ENCODE measurements at places on chromosomes 4 and X.

DNA sequence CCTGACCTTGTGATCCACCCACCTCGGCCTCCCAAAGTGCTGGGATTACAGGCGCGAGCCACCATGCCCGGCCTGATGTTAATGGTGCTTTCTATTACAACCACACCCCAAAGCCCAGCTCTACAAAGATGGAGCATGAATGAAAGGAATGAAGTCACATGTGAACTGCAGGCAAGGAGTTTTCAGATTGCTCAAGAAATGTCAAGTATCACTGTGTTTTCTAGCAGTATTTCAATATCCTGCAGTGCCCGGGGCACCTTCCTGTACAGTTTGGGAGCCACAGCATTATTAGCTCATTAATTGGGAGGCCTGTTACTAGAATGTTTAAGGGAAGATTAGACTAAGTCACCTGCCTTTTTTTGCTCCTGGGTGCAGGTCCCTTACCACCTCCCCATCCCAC lies 40.1 kb downstream of the PRIMPOL start:
- DNase-seq: no peak

GRCh38 chrX:20015945-20016615 lies 25.2 kb upstream of the BCLAF3 start:
- no peak for DNase-seq

DNA sequence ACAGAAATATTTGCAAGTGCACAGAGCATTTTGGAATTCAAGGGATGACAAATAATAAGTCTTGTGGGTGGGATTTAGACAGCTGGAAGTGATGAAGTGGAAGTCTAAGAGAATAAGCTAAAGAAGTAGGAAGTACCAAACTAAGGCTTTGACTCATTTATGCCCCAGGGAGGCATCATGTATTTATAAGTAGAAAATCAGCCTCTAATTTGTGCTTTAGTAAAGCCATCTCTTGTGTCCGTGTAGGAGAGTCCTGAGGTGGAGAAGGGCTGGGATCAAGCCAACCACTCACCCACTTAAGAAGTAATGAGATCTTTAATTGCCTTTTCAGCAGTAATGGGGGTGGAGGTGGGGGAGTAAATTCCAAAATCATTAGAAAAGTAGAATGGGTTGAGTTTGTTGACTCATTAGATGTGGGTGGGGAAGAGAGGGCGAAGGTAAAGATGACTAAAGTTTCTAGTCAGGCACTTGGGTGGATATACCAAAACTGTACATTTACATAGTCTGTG lies 356.7 kb downstream of the STIM2 start:
- no peak for DNase-seq

DNA sequence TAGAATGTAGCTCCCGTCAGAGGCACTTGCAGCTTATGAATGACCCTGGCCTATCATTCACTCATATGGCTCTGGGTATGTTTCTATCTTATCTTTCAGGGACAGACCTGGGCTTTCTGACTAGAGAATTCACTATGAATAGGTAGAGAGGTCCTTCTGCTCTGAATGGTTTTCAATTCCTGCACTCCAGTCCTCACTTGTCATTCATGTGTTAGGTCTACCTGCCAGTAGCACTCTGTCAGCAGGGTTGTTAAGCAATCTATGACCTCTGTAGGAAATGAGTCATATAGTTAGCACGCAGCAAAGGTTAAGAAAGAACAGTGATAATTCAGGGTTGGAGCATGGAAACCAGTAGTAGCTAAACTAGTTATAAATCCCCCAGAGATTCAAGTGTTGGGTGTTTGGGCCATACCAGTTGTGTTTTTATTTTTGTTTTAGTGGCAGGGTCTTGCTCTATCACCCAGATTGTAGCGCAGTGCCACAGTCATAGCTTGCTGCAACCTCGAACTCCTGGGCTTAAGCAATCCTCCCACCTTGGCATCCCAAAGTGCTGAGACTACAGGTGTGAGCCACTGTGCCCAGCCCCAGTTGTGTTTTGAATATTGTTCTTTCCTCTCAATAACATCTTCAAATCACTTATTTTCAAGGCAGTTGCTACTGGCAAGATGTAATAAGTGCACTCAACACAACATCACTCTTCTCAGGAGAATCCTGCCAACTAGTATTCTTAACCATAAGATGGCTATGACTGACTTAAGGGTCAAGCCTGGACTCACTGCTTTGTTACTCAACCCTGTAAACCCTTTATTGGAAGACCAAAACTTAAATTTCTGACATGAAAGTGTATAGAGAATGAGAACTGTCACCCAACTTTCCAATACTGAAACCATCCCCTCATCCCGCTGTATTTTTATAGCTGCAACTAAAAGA lies 25.1 kb downstream of the ARL13A start:
- DNase-seq: no peak

DNA sequence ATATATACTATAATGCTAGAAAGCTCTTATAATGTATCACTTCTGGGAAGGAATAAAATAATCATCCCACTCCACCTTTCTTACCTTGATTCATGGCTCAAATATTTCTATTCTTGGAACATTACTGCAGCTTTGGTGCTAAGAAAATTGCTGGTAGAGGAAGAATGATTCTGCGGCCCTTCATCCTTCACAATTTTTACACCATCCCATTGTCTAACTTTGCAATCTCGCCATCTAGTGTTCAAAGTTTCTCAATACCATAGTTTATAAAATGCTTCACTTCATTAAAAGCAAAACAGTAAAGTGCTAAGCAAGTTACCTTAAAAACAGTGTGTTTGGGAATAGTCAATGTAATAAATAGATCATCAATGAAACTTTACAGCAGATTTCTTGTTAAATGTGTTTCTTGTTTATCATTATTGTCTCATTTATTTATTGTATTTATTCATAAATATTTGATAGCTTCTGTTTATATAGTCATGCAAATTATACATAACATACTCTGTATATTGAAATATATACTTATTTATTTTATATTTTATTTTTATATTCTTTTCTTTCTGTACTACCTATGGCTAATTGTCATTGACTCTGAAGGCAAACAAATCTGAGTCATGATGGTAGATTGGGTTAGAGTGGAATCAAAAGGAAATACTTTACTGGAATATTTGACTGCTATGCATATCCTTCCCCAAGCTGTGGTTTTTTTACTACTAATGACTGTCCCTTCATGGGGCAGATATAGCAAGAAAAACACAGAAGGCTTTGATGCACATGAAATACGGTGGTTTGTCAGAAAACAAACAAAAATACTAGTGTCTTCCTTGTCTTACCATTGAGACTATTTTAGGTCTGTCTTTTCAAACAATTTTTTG lies 390.7 kb downstream of the MAPK10 start:
- no peak for DNase-seq

DNA sequence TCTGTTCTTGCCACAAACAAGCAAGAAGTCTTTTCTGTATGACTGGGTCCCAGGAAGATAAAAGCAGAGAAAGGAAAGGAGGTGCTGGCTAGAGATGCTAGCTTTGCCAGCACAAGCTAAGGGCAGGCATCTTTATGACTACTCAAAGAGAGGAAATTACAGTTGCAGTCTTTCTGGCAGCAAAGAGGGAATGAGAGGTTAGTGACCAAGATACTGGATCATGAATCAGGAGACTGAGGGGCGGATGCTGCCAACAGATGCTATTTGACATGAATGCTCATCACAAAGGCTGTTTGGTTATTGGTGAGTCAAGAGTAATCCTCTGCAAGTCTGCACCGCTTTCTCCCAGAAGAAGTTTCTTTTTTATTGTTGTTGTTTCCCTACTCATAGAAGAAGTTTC lies 5.5 kb upstream of the XIAP start:
- DNase-seq: no peak

GRCh38 chr4:80386281-80386886 lies 50.9 kb downstream of the CFAP299 start:
- DNase-seq: no peak

DNA sequence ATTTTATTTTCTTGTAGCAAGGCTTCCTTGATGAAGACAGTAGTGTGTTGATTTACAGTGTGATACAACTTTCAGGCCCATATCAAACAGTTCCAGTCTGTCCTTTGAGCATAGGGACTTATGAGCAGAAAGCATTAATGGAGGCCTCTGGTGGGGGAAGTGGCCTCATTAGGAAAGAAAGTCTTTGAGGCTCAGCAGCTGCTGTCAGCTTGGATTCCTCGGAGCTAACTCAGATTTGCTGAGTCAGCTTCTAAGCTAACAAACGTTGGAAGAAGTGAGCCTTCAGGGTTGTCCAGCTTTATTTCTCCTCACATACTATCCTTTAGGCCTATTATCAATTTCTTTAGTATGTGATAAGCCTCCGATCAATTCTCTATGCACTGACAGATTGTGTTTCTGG lies 15.8 kb upstream of the SFRP2 start:
- no peak for DNase-seq

Data from stimulated activated CD8-positive, alpha-beta memory T cell treated with anti-CD3 and anti-CD28 coated beads, Interleukin-15, amount 100 ng/mL, for 24 hours (primary cell).